ENCODE measurements at places on chromosomes 11 and 22.

- no peak for DNase-seq
These were observed 446.3 kb downstream of the SOX6 start for GRCh38 chr11:15909937-15910598.

DNA sequence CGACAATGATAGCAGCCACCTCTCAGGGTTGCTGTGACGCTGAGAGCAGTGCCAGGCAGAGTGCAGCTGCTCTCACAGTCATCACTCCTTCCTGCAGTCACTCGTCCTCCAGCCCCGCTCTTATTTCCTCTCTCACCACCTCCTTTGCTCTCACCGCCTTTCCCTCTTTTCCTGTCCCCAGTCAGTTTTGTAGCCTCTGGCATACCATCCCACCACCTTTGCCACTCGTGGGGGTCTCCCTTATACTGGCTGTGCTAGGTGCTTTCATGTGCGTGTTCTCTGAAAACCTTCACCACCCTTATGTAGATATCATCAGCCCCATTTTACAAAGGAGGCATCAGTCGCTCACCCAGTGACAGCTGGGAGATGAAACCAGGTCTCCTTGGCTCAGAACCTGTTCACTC lies 19.3 kb upstream of the ST3GAL4 start:
- DNase-seq, result no peak

- DNase-seq, result no peak
These were observed 169.4 kb downstream of the MYO18B start for GRCh38 chr22:25911243-25911972.

GRCh38 chr11:105829084-105829483 lies 193.0 kb downstream of the MSANTD4 start:
- DNase-seq, result no peak

- no peak for DNase-seq
These were observed 83.0 kb downstream of the MYO7A start for GRCh38 chr11:77211040-77211451.

- no peak for DNase-seq
These were observed 4.3 kb downstream of the POLD4 start for GRCh38 chr11:67349036-67349435.

DNA sequence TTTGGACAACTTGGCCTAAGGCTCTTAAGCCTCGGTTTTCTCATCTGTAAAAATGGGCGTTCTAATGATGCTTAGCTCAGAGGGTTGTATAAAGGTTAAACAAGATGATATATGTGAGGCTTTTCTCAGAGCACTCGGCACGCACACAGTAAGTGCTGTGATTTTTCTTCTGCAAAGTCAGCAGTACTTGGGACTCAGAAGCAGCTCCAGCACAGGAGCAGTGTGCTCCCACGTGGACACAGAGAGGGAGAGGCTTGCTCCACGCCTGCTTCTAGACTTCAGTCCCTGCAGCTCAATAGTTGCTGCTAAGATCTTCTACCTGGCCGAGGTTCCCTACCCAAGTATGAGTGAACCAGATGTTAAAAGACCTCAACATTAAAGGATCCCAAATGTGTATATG lies 39.9 kb upstream of the PHF21A start:
- DNase-seq, result no peak

DNA sequence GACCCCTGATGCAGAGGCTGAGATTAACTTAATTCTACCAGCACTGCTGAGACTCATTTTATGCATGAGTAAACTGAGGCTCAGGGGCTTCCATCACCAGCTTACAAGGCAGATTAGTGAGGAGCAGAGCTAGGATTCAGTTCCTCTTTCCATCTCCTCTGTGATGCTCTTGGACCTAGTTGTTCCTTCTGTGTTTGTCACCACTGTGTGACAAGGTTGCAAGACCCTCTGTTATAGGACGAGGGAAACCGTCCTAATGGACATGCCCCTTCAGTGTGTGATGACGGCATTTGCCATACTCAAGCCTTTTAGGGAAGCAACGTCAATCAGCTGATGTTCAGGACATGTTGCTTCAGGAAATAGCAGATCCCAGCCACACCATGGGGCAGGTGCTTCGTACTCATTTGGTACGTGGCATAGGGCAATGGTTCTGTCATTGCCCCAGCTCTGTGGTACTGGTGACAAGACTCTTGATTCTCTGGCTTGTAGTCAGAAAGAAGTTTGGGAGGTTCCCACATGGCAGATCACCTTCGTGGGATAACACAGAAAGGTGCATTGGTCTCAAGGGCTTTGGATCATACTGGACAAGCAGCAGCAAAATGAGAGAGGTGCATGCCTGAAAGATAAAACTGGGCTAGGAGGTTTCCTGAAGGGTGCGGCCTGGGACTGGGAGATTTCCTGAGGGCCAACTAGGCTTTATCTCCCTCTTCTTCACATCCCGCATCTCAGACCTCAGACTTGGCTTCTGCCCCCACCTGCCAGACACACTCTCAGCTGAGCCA lies 23.9 kb upstream of the CD44 start:
- DNase-seq, result no peak

GRCh38 chr11:75602951-75603350 lies 40.9 kb downstream of the SERPINH1 start:
- DNase-seq, result no peak

All from T-cell (primary cell).